ENCODE measurements at places on chromosomes 4 and X.

DNA sequence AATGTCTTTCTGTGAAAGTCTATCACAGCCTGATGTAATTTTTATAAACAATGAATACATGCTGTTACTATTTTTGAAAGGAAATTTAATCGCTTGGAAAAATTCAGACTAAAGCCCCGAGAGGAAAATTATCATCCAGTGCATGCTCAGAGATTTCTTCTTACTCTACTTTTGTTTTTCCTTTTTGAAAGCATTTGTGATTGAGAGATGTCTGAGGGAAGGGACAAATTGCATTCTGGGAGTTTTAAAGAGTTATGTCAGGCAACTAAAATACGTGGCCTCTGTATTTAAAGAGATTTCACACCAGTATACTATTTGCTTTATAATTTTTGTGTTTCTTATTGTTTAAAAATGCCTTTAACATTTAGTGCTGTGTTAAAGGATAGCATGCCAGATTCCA, 1.4 kb upstream of the ZFX start:
- no peak for DNase-seq

DNA sequence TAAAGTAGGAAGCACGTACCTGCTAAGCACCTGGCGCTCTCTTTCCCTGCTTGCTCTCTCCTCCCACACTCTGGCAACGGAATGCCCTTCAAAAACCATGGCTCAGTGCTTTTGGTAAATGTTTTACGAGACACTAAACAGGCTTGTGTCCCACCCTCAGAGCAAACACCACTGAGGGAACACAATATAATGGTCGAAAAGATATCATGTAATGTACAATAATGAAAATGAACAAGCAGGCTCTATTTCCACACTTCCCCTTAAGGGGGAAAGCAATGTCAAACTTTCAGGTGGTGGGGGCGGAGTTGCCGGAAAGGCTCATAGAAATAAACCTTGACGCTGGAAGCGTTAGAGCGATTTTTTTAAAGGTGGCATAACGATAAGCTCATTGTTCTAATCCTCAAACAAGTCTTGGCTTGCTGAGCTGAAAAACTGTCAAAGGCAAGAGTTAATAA, 115.1 kb downstream of the RBM47 start:
- DNase-seq: no peak

DNA sequence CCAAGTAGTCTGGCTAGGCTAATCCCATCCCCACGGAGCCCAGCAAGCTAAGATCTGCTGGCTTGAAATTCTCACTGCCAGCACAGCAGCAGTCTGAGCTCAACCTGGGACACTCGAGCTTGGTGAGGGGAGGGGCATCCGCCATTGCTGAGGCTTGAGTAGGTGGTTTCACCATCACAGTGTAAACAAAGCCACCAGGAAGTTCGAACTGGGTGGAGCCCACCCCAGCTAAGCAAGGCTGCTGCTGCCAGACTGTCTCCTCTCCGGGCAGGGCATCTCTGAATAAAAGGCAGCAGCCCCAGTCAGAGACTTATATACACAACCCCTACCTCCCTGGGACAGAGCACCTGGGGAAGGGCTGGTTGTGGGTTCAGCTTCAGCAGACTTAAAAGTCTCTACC, 639.6 kb downstream of the IQCM start:
- DNase-seq: no peak

GRCh38 chr4:41655177-41655576, 93.3 kb downstream of the PHOX2B start:
- DNase-seq: peak; percentile 30

GRCh38 chr4:7206911-7207567, 14.7 kb downstream of the SORCS2 start:
- DNase-seq: peak; percentile 96
